AG08396 (cell line): ENCODE measurements at places on chromosomes 3 and 15.

DNA sequence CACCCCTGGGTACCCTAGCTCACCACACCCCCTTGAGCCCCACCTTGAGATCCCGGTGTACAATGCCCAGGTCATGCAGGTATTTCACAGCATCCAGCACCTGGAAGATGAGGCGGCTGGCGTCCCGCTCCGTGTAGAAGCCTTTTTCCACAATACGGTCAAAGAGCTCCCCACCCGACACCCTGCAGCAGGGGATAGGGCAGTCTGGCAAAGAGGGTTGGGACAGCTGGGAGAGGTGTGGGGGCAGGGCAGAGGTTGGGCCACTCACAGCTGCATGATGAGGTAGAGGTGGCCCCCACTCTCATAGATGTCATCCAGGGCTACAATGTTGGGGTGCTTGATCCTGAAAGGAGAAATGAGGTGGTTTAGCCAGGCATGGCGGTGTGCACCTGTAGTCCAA lies 6.9 kb downstream of the CAMK1 start:
- DNase-seq, result no peak

- no peak for DNase-seq
These were observed 657.5 kb upstream of the DPPA4 start for GRCh38 chr3:109994853-109995252.

DNA sequence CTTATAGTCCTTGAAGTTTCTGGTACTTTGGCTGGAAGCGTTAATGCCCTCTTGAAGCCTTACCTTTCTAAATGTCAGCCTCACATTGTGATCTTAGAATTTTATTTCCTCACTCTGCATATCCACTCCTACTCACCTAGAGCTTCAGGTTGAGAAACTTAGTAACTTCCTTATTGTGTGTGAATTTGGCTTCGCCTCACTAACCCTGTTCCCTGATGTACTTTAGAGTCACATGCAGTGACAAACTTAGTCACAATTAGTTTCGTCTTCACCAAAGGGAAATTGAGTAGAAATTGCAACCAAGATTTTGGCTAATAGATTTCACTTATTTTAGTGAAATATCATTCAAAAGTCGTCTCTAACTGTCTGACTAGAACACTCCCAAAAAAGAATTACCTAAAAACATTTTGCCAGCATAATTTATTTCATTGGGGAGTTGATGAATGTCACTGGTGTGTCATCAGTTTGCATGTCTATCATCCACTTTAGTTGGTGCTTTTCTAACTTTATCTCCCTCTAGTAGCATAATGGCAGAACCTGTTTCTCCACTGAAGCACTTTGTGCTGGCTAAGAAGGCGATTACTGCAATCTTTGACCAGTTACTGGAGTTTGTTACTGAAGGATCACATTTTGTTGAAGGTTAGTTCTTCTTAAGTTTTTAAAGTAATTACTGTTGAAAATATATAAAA lies 960 bp downstream of the MFN1 start:
- DNase-seq, result no peak

DNA sequence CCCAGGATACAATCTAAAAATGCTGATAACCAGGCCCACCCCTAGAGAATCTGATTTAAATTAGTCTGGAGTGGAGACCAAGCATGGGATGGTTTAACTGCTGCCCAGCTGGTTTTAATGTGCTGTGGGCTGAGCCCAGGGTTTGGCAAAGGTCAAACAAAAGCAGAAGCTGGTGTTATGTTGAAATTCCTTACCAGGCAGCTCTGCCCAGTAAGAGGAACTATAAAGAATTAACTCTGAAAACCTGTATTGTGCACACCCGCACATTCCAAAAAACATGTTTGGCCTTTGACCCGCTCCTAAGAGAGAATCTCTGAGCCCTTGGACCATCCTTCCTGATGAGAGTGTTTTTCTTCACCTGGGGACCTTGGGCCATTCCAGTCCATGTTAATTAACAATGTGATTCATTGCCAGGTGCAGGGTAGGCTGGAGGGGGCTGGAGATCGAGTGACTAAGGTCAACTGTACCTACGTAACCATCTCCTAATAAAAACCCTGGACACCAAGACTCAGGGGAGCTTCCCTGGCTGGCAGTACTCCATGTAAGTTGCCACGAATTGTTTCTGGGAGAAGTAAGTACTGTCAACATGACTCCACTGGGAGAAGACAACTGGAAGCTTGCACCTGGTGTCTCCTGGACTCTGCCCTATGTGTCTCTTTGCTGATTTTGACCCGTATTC lies 10.9 kb downstream of the CCDC13 start:
- no peak for DNase-seq
